Fibroblast of skin of scalp (primary cell): ENCODE measurements at places on chromosomes 3 and 15.

DNA sequence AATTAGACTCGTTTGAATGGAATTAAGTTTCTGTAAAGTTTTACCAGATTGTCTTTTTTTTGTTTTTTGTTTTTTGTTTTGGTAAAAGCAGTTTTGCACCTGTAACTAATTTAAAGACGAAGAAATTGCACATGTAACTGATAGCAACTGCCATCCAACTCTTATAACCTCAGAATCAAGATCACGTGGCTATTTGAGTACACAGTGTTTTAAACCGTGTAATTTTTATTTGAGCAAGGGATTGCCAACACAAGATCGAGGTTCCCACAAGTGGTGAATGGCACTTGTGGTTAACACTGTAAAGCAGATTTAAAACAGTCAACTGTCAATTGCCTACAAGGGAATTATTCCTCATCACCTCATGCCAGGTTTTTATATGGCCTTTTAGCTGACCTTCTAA, 67.3 kb downstream of the PPARG start:
- DNase-seq, result no peak

DNA sequence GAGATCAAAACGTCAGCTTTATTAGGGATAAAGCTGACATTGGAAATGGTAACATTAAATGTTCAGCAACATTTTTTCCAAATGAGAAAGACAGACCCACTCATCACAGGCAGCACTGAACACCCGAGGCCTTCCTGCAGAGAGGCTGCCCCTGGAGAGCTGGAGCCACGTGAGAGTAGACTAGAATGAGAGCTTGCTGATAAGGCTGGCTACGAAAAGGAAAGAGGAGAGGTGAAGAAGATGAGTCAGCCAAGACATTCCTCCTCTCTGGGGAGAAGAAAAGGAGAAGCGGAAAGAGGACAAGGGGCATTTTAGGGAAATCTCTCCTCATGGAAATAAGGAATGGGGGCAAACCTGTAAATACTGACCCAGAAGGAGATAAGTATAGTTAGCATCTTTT, 7.3 kb downstream of the CYP19A1 start:
- peak; percentile 24 for DNase-seq

- peak; percentile 17 for DNase-seq
Observed at GRCh38 chr15:26771578-26772153, 1.2 kb downstream of the GABRB3 start.

DNA sequence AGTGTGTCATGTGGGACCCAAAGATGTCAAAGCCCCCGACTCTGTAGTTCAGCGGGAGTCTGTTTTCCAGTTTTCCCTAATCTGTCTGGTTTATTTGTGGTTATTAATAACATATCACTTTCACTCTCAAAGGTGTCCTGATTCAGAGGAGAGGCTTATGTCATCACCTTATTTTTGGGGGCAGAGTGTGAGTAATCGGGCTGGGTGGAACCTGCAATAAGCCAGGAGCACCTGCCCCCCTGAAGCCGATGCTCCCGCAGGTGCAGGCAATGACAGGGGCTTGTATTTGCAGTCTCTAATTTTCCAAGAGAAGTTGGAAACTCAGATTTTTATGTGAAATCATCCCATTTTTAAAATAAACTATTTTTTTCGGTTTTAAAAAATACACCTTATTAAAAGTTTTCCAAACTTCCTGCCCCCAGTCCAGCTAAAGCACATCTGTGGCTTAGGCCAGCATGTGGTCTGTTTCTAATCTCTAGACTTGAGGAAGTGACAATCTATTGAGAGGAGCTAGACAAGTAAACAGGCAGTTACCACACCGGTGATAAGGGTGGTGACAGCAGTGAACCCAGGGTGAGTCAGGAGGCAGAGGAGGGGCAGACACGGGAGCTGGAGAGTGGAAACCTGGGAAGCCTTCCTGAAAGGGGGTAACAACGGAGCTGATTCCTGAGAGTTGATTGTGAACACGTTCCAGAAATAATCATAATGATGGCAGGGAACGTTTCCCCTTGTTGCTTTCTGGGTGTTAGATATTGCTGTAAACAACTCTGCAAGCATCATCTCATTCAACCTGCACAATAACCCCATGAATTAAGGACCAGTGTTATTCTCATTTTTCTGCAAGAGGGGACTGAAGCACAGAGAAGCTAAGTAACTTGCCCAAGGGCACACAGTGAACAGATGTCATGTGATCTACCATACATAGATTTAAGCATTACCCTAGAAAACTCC, 37.2 kb downstream of the BHLHE40 start:
- peak; percentile 23 for DNase-seq

DNA sequence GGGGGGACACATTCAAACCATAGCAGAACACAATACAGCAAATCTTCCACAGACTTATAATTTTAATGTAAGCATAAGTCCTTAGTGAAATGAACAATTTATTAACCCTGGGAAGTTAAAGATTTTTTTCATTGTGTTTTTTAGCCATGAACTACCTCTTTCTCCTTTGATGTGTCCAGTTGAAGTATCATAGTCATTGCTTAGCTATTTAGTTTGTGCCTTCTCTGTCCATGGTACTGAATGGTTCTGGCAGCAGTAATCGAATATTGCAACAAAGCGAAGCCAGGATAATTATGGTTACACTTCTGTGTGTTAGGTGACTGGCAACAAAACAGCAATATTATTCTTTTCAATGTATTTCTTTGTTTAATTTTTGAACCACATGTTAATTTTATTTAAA, 403.0 kb upstream of the ONECUT1 start:
- DNase-seq, result peak; percentile 6

DNA sequence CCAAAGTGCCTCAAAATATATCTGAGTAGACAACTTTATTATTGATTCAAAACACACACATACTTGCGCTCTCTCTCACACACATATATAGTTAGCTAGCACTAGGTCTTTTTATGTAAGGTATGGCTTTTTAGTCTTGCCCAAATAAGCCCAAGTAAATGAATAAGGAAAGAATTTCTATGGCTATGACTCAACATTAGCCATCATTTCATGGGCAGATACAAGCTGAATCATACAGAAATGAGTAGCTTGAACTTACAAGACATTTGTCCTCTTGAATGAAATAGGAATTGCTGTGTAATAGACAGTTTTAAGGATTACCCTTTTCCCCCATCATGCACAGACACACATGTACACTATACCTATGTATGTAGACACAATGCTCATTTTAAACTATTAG, 4.9 kb downstream of the CADPS start:
- DNase-seq, result peak; percentile 79

GRCh38 chr3:107921038-107921437, 169.8 kb downstream of the CD47 start:
- DNase-seq, result no peak

DNA sequence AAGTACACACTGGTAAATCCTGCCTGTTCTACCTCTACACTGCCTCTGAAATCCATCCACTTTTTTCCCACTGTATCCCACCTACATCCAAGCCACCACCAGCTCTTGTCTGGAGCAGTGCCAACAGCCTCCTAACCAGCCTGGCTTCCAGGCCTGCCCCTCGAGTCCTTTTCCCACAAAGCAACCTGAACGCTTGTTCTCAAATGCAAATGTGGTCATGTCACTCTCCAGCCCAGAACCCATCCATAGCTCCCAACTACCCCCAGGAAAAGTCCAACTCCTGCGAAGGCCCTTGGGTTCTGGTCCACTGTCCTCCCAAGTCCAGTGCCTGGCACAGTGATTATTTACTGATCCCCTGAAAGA, 83.8 kb downstream of the SEMA5B start:
- DNase-seq, result no peak

- DNase-seq, result no peak
Observed at GRCh38 chr3:55609230-55609827, 122.2 kb upstream of the WNT5A start.

GRCh38 chr3:73207946-73208440, 146.5 kb downstream of the EBLN2 start:
- no peak for DNase-seq

- peak; percentile 79 for DNase-seq
Observed at GRCh38 chr3:99808163-99808794, 9.4 kb upstream of the CMSS1 start.

DNA sequence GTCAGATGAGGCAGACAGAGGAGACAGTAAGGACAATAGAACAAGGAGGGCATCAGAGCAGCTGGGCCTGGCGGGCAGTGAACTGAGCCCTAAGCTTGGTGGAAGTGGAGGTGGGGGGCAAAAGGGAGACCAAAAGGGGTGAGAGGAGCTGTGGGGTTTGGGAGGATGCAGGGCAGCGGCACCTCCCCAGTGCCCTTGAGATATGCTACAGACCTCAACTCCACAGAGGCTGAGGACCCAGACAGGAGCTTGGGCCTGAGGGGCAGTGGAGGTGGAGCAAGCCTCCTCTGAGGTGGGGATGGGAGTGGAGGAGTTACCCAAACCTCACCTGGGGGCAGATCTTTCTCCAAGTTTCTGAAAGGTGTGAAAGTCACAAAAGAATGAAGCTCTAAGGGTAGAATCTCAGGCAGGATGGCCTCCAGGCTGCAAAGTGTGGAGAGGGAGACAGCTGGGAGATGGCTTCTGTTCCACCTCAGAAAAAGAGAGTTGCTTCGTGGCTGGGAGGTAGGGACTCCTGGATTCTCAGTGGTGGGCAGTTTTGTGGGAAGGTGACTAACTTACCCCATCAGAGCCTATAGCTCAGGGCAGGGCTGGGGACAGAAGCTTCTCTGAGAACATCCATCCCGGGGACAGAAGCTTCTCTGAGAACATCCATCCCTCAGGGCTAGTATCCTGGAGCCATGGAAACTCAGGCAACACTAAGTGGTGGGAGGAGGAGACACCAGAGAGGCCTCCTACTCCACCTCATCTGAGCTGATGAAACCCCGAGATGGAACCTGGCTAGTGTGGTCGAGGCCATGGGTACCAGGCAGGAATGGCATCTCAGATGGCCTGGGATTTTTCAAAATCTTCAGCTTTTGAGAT, 2.3 kb upstream of the CLK3 start:
- no peak for DNase-seq

- DNase-seq, result no peak
Observed at GRCh38 chr3:171184372-171184771, 157.9 kb upstream of the SLC2A2 start.

DNA sequence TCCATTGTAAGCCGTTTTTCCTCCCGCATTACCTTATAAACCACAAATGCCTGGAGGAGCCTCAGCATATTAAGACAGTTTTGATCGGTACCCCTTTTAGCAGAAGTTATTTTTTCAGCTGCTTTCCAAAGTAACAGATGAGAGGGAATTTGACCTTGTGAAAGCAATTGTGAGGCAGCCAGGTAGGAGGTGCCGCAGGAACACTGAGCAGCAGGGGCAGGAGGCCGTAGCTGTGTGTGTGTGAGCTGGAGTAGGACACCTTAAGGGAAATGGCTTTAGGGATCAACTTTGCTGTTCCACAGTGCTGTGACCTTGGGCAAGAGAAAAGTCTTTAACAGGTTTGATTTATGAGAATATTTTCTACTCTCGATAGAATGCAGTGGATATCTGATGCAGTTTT, 482.1 kb downstream of the IL5RA start:
- no peak for DNase-seq

DNA sequence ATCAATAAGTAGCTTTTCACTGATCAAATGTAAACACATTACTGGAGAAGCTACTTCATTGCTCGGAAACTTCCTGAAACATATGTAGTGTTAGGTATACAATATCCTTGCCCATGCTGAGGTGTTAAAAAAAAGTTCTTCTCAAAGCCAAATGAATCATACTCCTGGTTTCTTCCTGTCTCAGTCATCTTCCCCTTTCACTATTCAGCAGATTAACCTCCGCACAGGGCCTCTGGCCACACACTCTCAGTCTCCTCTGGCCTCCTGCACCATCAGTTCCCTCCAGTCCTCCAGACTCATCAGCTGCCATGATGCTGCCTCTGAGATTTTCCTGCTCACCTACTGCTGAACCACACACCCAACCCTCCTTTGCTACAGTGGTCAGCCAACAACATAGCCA, 70.5 kb upstream of the BOC start:
- no peak for DNase-seq

GRCh38 chr3:158792709-158793108, 9.1 kb upstream of the MFSD1 start:
- DNase-seq, result peak; percentile 95

DNA sequence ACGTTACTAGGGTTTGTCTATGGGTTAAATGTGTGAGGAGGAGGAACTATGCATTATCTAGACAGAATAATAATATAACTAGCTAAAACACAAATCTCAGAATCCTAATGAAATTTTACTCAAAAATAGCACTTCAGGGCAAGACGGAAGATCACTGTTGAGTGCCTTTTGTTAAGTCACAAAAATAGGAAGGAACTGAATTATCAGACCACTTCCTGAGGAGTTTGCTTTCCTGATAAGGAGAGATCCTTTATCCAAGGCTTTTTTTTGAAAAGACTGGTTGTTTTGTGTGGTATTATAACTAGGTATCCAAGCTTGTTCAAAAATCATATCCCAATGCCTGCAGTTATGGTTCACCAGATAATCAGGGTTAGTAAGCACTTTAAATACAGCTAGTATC, 34.6 kb downstream of the NR2E3 start:
- DNase-seq, result no peak

DNA sequence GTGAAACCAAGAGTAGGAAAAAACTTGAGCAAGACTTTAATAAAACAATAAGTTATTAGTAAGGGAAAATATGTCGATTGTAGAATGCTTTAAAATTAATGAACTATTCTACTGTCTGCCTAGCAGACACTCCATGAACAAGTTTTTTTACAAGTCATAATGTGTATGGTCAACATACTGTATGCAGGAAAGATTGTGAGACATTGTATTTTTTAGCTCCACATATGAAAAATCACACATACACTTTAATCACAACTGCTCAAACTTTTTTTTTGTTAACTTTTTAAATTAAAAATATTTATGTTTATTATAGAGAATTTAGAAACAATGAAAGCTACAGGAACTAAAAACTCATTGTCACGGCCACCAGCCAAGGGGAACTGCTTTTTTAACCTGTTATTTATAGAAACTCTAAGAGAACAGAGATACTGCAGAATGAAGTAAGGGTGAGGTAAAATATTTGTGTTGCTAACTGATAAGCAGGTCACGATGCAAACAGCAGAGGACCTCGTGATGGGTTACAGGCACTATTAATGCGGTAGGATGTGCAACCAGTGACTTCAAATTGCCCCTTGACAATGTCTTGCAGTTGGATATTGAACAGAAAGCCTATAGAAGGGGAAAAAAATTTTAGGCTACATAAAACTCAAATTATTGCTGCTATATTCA, 53.0 kb downstream of the THSD4 start:
- DNase-seq, result no peak

GRCh38 chr3:177948716-177949425, 587.4 kb upstream of the KCNMB2 start:
- no peak for DNase-seq

DNA sequence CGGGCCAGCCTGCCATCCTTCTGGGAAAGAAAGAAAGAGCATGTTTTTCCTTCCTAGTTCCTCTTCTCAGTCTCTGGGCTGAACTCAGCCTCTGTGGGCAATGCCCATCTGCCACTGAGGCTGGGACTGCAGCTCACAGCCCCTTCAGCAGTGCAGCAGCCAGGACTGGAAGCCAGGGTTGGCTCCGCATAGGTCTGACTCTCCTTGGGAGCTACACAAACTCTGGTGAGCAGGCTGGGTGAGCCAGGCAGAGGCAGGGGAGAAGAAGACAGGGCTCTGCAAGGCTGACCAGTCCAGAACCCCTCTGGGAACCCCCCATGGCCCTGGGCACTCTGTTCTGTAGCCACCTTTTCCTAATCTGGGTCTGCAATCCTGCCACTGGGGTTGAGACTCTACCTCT, 3.6 kb downstream of the DISP2 start:
- no peak for DNase-seq

GRCh38 chr3:187694801-187695200, 7.6 kb downstream of the RTP2 start:
- peak; percentile 50 for DNase-seq
